T-helper 2 cell (primary cell): ENCODE measurements at places on chromosomes 6 and 20.

- DNase-seq = no peak
Observed at GRCh38 chr20:2750491-2751251, 49.8 kb downstream of the CPXM1 start.

DNA sequence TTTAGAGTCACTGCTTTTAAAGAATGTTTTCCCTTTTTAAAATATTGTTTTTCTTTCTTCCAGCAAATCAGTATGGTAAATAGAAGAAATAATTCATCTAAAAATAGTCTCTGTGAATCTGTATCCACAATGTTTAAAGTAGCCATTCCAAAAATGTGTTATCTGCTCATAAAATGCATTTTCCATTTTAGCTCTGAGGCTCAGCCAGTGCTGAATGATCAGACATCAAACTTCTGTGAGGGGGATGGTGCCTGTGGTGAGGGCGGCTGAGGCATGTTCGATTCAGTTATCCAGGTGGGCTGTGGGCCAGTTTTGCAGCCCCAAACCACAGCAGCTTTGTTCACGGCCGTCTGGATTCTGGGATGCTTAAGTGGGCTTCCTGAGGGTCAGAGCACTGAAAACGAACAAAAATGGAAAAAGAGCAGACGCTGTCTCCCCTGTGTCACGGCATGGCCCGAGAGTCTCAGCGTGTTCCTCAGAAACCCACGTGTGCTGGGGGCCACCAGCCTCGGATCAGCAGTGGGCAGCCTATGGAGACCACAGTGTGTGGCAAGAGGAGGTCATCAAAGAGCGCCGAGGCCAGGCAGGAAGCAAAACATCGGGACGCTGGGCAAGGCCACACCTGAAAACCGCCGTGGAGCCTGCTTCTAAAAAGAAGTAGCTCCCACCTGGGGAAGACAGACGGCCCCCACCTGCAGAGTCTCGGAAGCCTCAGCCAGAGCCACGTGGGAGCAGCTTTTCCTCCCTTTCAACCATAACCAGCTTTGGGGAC lies 134.9 kb upstream of the THBS2 start:
- no peak for DNase-seq

GRCh38 chr6:32949113-32949512 lies 3.8 kb downstream of the HLA-DMA start:
- no peak for DNase-seq

DNA sequence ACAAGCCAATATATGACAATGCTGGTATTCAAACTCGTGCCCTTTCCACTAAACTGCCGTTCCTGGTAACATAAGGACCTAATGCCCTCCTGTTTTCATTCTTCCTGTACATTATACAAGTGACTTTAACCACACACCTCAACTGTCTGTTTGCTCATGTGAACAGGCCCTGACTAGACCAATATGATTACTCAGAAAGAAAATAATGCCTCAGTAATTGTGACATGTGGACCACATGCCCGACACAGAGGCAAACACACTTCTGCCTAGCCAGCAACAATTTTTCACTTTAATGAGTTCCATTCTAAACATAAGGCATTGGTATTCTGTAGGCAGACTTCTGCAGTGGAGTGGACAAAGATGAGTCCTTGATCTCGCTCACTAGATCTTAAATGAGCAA lies 30.0 kb downstream of the SLC22A16 start:
- no peak for DNase-seq

DNA sequence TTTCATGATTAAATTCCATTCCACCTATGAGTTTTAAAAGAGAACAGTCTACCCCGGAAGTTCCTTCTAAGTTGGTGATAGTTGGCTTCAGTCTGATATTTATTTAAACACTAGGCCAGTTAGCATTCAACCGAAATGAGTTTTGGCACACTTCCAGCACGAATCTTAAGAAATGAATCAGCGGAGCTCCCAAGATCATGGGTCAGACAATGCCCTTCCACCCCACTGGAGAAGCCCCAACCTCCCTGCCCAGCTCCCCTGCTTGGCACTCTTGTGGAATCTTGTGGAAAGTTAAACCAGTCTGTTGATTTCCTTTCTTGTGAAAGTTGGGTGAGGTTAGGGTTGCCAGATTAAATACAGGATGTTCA lies 64.3 kb downstream of the MKKS start:
- DNase-seq = no peak

GRCh38 chr6:149130090-149130489 lies 187.4 kb upstream of the TAB2 start:
- no peak for DNase-seq

DNA sequence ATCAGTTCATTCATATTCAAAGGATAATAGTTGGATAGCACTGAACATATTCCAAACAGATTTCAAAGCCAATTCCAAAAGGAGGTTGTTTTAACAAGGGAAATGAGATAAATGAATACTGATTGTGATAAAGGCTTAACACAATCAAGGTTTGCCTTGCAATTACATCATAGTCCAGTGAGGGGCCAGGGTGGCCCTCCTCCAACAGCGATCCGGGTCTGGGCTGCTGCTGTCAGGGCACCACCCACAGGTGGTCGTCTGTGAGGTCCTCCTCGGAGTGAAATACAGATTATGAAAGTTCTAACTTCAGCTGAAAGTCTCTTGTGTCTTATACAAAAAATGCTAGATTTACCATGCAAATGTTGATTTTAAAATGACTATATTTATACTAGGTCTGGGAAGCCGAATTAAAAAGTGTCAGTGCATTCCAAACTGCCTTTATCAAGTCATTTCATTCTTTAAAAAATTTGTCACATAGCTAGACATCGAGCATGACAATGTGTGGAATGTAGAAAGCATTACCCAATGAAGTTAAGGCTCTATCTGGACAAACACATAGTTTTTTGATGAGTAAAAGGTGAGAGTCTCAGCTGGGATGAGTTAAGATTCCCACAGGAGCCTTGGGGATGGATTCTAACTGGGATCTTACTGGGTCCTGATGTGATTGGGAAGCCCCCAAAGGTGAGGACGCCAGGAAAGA lies 65.9 kb upstream of the SLC22A23 start:
- DNase-seq = no peak

GRCh38 chr6:168288781-168289570 lies 30.6 kb downstream of the DACT2 start:
- no peak for DNase-seq

- DNase-seq = no peak
Observed at GRCh38 chr6:5379647-5380242, 118.4 kb downstream of the FARS2 start.

DNA sequence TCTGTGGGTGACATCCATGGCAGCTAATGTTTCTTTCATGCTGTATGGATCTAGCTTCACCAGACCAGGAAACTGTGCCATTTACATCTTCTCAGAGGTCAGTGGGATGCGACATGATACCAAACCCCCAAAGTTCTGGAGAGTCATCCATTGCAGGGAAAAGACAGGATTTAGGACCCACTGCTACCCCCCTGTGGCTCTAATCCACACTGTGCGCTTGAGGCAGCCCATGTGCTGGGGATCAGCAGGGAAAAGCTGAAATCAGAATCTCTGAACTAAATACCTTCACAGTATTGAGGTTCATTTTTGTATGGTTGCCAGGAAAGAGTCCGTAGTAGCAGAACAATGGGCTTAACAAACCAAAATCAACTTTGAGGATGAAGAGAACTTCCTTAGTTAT lies 164.4 kb downstream of the TMEM242 start:
- no peak for DNase-seq

GRCh38 chr6:164531736-164532135 lies 777.7 kb downstream of the C6orf118 start:
- DNase-seq = no peak

- DNase-seq = no peak
Observed at GRCh38 chr6:145132709-145133108, 602.6 kb downstream of the EPM2A start.
